Stimulated activated naive B cell treated with anti-CD40 and anti-IgM and Interleukin-4, amounts not matched to agents 10 μg/mL and 1 μg/mL and 100 μg/mL, for 72 hours (primary cell): ENCODE measurements at places on chromosomes 6 and 20.

GRCh38 chr20:31712112-31712553, 10.5 kb downstream of the BCL2L1 start:
- no peak for DNase-seq

DNA sequence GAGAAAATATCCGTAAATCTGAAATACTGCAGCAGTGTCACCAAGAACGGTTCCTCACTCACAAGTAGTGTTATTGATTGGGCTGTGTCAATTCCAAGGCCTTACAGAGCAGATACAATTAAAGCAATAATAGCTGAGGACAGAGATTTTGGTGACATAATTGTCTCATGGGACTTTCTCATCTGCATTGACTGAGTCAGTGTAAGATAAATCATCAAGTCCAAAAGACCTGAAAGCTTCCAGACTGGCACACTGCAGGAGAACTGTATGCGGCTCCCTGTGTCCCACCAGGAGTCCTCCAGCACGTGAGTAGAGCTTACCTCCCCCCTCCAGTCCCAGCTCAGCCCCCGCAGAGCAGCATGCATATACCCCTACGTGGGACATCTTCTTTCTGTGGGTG, 655.2 kb upstream of the ARID1B start:
- DNase-seq: no peak

DNA sequence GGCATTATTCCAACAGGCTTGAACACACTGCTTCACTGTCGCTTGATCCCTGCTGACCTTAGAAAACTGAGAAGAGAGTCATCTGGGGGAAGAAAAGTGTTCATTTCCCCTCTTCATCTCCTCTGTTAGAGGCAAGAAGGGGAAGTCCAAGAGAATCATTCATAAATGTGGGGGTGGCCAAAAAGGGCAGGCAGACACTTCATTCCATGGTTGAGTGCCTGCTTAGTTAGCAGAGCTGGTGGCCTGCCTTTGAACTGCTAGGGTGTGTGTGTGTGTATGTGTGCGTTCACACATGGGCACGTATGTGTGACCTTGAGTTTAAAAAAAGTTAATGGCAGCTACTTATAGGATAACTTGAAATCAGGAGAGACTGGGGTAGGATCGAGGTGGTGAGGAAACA, 39.4 kb upstream of the RFPL4B start:
- DNase-seq: peak; percentile 82

GRCh38 chr20:47713878-47714450, 71.3 kb downstream of the SULF2 start:
- DNase-seq: no peak

DNA sequence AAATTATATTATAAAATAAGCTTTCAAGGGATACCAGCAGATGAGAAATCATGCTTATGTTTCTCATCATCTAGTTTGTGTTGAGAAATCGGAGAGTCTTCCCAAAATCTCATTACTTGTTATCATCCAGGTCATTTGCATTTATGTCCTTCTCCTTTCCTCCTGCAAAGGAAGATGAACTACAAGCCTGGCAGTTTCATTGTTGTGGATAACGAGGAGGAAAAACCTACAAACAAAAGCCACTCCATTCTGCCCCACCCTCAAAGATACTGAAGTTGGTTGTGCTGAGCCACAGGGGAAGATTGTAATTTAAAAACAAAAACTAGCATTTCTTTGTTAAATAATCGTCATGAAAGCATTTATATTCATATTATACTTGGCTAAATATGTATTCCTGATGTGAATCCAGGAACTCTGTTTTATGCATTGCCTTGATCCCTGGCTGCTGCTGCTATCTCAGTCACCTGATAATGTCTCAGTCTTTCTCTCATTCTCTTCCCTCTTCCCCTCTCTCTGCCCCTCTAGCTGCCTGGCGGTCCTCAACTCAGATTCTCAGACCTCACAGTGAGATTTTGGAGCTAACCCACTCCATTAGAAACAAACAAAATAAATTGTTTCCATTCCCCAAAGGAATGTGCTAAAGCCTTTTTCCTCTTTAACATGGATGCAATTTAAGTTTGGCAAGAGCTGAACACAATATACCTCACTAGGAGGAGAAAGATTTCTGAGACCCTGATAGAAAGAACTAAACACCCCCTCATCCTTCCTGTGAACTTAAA, 185.3 kb downstream of the ADAT2 start:
- DNase-seq: no peak

DNA sequence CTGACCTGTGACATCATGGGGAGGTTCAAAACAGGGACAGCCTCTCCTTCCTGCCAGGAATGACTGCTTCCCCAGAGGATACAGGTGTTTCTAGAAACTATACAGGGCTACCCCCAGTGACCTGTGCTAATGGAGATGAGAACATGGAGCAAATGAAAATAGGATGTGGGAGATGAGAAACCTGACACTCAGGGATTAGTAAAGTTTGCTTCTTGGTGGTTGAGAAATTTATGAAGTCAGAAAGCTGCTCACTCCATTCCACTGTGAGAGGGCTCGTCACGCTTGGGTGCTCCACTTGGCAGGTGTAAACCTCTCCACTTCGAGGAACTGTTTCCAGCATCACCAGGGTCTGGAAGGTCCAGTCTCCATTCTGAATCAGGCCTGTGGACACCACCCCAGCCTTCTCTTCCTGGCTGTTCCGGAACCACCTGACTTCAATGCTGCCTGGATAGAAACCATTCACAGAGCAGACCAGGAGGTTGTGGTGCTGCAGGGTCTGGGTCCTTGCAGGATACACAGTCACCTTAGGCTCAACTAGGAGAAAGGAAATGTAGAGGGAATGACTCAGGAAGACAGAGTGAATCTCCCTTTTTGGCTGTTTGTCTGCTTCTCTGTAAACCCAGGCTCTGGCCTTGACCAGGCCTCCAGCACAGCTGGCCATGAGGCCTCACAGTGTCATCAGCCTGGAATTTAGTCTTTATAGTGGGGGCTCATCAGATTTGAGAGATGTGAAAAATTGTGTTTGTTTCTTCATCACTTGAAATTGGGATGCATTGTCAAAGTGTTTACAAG, 10.8 kb downstream of the HLA-DRB5 start:
- DNase-seq: no peak

DNA sequence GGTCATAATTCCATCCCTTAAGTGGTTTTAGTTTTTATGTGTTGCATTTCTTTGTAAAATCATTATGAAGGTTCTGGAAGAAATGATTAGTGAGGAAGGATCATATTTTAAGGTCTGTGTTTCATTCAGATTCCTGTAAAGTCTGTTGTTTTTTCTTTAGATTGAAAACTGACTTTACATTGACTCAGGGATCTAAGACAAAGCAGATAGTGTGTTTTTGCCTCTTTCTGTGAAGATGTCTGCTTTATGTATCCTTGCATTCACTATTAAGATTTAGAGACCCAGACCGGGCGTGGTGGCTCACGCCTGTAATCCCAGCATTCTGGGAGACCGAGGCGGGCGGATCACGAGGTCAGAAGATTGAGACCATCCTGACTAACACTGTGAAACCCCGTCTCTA, 225.7 kb downstream of the SAMD5 start:
- DNase-seq: no peak

GRCh38 chr6:77021232-77021631, 442.1 kb downstream of the HTR1B start:
- DNase-seq: no peak

DNA sequence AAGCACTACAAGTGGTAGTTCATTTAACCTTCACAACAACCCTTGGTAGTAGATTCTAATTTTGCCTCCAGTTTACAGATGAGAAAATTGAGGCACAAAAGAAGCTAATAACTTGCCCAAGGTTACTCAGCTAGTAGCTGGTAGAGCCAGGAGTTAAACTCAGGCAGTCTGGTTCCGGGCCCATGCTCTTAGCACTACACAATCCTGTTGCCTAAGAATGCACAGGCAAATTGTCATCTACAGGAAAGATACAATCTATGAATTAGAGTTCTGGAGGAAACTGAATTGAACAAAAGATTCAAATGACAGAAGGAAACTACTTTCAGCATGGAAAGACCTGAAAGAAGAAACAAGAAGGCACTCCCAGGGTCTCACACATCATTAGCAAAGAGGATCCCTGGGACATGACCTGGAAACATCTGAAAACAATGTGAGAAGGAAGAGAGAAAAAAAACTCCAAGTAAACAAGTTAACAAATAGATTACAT, 56.8 kb downstream of the ZHX3 start:
- DNase-seq: no peak

DNA sequence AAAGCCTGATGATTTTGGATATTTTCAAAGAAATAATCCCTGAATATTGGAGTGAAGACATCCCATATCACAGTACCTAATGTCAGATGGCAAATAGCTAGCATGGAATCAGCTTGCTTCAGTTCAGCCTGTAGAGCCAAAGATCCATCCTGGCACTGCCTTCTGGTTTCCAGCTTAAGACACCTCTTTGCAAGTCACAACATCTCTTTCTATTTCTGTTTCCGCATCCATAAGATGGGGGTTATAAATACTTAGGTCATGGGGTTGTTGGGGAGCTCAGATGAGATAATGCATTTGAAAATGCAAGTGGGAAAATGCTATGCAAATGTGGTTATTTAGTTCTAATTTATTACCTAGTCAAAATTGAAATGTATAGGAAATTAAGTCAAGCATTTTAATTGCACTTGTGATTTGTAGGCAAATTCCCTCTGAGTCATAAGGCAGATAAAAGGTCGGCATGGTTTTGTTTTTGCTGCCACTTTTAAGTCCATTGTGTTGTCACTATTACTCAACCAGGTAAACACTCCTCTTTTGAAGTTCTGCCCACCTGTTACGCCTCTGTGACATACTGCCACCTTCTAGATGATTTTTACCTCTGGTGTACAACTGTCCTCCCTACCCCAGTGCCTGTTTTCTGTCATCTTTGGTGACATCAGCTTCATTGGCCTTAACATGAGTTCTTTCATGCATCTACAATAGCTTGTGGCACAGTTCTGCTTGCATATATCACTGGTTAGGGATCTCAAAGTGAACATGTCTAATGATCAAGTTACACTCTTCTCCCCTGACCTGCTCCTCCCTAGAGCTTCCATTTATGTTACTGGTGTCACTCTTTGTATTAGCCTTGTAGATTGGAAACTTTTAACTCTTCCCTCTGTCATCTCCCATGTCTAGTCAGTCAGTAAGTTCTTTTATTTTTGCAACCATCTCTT, 96.6 kb downstream of the CDKAL1 start:
- DNase-seq: peak; percentile 3

DNA sequence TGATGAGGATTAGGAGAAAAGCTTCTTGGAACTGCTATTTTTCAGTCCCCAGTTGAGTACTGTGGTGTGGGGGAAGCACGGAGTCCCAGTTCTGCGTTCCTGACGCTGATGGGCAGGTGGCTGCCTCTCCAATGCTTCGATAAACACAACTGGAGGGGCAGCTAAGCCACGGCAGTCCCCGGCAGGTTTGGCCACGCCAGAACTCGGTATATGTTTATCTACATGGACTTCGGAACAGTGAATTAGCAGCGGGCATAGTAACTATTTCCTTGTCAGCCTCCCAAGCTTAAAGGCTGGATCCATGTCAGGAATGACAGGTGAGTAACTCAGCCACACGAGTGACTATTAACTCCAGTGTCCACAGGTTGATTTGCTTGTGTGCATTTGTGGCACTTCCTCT, 354.4 kb downstream of the ZFAND3 start:
- no peak for DNase-seq

DNA sequence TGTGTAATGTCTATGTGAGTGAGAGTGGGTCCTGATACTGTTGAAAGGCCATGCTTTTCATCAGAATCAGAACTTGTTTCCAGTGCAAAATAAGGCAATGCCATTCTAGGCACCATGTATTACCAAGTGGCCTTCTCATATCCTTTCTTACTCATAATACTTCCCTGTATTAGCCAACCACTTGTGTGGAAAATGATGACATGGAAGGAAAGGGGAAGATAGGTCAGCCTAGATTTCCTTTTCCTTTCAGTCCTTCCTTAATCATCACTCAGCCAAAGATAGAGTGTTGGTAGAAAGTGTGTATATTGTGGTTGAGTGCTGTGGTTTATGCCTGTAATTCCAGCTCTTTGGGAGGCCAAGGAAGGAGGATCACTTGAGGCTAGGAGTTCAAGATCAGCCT, 158.6 kb upstream of the PREP start:
- no peak for DNase-seq

DNA sequence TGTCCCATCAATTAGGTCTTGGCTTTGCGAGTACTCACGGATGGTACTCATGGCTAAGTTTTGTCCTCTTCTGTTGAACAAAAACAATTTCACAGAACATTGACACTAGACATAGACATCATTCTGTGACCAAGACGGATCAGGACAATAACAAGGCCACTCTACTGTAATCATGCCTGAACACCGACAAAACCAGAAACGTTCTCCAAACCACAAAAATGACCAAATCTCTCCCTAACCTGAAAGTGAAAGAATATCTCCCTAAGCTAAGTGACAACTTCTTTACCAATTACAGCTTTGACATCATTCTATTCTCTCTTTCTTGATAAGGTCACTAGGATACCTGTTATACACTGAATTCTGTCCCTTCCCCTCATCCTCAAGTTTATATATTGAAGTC, 40.0 kb upstream of the SLC2A12 start:
- DNase-seq: no peak

- DNase-seq: no peak
Observed at GRCh38 chr6:158373214-158373613, 60.9 kb downstream of the TULP4 start.

DNA sequence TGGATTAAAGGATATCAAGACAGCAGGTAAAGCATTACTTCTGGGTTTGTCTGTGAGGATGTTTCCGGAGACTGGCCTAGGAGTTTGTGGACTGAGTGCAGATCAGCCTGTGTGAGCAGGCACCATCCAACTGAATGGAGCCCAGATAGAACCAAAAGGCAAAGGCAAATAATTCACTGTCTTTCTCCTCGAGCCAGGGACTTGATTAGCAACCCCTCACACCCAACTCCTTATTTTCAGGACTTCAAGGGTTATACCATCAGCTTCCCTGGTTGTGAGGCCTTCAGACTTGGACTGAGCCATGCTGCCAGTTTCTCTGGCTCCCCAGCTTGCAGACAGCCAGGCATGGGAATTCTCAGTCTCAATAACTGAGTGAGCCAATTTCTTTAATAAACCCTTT, 19.3 kb downstream of the PSMB1 start:
- no peak for DNase-seq

DNA sequence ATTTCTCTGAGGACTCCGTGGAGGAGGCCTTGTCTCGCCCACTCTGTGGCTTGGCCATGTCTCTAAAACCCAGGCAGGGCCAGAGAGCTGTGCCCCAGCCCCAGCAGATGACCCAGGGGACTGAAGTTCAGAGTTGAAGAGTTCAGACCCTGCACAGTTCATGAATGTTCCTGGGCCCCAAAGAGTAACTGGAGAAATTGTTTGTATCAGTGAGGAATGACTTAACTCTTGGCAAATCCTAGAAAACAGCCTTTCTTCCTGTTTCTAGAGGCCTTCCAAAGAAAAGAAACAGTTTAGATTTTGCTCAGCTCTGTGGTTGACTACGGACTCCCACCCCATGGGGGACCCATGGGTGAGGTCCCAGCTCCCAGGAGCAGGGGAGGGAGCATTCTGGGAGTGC, 62.1 kb upstream of the EYA2 start:
- DNase-seq: no peak

- peak; percentile 41 for DNase-seq
Observed at GRCh38 chr6:29628419-29629281, 4.3 kb downstream of the GABBR1 start.
